GM18507 (cell line): ENCODE measurements at places on chromosomes 16 and 17.

DNA sequence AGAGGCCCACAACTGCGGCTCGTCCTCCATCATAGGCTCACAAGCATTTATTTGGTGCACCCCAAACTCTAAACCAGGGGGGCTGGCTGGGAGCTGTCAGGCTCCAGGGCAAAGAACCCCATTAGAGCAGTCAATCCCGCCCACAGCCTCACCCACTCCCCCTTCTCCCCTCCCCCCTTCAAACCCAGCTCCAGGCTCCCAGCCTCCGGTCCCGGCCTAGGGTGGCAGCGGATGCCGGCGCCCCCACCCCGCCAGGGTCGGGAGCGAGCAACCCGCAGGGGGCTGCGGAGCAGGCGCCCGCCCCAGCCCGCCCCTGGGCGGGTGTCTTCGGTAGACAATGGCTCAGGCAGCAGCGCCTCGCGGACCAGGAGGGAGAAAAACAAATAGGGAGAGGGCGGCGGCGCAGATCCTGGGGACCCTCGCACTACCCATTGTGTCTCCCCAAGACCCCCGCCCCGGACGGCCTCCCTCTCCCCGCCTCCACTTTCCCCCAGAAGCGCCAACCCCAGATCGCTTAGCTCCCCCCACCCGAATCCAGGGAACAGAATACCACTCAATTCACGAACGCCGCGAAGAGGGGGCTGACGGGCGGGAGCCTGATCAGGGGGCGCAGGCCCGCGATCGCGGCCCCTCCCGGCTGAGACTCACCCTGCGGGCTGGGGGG, 572 bp downstream of the FAM171A2 start:
- no peak for DNase-seq

DNA sequence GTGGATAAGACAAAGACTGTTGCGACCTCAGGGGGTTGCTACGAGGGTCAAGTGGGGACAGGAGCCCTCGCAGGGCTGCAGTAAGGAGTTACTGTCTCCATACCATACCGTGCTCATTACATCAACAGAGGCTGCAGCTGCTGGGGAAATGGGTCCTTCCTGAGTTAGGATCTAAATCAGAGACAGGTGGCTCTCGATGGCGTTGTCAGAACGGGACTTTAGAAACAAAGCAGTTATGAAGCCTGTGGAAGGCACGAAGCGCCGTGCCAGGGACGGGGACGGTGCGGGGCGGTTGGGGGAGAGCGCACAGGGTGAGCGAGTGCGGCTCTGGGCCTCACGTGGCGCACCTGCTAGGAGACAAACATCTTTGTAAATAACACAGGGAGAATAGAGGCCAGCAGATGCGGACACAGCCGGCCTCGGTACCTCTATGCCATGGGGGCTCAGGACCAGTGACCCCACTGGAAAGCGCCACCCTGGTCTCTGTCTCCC, 34.4 kb downstream of the ZCCHC14 start:
- DNase-seq: no peak

DNA sequence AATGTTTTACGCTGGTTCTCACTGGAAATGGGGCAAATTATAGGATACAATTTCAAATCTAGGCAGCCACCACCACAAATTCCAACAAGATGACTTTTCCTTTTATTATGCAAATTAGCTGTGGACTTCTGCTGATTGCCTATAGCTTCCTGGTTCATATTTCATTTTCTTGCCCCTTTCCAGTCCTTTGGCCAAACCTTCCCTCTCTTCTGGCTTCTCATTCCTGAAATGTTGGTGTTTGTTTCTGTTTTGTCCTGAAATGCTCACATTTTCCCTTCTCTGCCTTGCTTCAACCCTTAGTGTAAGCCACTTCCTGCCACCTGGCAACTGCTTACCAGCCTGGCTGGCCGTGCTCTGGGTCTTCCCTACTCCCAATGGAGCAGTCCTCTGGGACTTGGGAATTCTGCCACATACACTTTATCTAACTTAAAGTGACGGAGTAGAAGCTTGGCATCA, 14.0 kb downstream of the PRSS54 start:
- DNase-seq: no peak

GRCh38 chr16:22052980-22053379, 39.4 kb upstream of the VWA3A start:
- no peak for DNase-seq

GRCh38 chr16:82504836-82505235, 121.9 kb upstream of the CDH13 start:
- DNase-seq: no peak

DNA sequence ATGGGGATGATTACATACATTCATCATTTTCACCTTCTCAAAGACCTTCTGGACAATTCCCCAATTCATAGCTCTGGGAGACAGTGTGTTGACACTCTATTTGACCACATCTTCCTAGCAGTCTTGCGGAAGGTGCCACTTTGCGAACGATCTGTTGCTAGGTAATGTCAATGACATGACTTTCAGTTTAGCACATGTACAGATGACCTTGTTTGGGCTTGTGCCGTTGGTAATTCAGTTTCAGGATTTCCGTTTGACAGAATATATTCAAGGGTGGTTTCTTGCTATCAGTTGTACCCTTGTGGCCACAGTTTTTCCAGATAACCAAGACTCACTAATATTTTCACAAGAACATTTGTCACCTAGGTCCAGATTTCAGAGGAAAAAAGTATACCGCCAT, 478.2 kb downstream of the WWOX start:
- no peak for DNase-seq

- no peak for DNase-seq
Observed at GRCh38 chr17:35740997-35741931, 9.8 kb downstream of the RASL10B start.

- DNase-seq: no peak
Observed at GRCh38 chr16:7397901-7398300, 65.3 kb downstream of the RBFOX1 start.

GRCh38 chr16:11737713-11738112, 4.9 kb downstream of the TXNDC11 start:
- DNase-seq: no peak

DNA sequence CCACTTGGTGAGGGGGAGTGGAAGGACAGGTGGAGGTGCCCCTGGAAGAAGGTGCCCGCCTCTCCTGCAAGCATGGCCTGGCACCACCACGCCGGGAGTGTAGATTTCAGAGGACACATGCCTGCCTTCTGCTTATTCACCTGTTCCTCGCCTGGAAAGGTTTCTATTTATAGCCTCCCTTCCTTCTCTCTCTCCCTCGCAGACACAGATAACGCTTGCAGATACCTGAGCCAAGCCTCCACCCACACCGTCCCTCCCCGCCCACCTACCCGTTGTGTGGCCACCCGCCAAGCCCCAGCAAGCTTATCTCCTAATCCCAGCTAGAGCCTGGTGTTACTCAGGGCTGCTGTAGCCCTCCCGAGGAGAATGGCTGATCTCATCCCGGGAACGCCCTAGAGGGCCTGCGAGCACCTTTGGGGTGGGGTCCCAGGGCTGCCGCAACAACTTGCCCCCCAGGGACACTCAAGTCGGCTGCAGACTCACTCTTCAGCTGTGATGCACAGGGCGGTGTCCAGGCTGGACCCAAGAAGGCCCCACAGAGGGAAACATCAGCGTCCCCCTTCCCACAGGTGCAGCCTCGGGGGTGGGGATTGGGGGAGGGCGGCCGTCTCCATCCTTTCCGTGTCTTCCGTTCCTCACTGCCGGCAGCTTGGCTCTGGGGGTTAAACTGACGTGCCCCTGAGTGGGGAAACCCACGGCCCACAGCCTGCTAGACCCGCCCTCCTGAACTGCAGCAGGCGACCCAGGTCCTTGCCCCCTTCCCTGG, 1.9 kb upstream of the SNAI3 start:
- DNase-seq: no peak

DNA sequence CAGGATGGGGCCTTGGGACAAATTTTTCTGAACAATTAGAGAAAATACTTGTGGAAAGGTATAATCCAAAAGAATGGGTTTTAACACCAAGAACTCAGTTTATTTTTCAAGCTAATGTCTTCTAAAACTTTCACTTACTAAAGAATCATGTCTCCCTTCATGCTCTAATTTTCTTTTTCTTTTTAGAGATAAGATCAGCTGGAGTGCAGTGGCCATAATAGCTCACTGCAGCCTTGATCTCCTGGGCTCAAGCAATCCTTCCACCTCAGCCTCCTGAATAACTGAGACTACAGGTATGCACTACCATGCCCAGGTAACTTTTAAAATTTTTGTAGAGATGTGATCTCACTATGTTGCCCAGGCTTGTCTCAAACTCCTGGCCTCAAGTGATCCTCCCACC, 5.5 kb downstream of the OR4D1 start:
- no peak for DNase-seq

GRCh38 chr17:151886-152859, 14.8 kb downstream of the SCGB1C2 start:
- no peak for DNase-seq

DNA sequence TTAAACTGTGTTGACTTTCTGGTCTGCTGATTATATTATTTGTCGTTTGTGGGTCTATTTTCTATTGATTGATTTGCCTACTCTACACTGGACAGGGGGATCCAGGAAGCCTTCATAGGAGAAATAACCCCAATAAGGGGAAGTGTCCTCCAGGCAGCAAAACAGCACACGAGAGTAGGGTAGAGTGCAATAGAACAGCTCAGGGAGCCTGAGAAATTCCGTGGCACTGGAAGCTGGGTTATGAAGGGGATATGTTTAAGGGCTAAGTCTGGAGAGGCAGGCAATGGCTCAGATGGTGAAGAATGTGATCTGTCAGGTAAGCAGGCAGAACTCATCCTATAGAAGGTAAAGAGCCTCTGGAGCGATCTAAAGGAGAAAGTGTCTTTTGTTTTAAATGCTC, 20.9 kb downstream of the GP2 start:
- DNase-seq: no peak

- DNase-seq: no peak
Observed at GRCh38 chr17:79090443-79091225, 16.0 kb downstream of the ENGASE start.

GRCh38 chr16:66273644-66274334, 92.7 kb upstream of the CDH5 start:
- DNase-seq: no peak

GRCh38 chr16:87333101-87333500, 15.9 kb upstream of the C16orf95 start:
- DNase-seq: no peak

DNA sequence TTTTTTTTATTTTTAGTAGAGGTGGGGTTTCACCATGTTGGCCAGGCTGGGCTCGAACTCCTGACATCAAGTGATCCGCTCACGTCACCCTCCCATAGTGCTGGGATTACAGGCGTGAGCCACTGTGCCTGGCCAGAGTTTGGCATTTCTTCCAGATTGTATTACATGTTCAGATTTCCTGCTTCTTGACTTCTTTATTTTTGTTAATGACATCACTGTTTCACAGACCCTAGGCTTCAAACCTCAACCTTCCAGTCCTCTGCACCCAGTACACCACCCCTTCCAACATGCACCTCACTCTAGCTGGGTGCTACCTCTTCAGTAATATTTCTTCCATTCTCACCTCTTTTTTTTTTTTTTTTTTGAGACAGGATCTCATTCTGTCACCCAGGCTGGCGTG, 53.6 kb upstream of the ZFHX3 start:
- DNase-seq: no peak

DNA sequence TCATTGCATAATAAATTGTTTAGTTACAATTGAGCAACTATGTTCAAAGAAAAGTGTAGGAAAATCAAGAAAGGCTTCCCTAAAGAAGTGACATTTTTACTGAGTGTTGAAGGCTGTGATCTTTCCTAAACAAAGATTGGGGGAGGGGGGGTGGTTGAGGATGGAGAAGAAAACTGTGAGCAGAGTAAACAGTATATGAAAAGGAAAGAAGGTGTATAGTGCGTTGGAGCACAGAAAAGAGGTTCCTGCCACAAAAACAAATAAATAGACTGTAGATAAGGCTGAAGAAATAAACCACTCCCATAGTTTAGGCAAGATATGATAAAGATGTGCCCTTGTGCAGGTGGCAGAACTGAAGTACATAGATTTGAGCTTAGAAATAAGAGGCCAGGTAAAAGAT, 8.5 kb downstream of the ABCA10 start:
- no peak for DNase-seq

DNA sequence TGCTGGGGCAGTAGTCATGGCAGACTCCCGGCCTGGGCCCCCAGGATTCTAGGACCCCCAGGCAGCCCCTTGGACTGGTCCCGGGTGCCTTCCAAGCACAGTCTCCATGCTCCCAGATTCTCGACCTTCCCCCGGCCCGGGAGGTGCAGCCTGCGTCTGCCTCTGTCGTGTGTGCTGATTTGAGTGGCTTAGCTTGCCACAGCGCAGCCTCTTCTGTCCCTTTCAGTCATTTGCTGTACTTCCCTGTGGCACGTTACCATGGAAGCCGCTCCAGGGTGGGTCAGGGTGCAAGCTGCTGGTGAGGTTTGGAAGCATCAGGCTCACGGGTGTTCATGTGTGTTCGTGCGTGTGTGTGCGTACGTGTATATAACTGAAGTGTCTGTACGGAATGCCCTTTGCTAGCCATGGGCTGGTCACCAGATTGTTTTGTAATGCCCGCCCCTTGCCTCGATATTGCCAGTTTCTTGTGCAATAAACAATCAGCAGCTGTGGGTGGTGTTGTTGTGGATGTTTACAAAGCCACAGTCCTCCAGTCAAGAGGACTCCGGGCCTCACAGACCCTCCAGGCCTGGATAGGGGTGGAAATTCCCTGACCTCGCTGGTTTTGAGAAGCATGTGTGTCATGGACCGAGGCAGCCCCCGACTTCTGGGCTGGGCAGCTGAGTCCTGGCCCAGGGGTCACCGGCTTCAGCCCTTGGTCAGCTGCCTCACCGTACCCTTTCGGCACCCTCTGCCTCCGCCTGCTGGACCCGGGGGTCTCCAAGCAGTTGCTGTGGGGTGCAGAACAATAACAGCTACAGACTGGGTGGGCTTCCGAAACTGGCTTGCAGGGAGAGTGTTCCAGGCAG, 9.7 kb upstream of the CLEC18A start:
- no peak for DNase-seq

- DNase-seq: peak; percentile 28
Observed at GRCh38 chr16:17369421-17370222, 101.1 kb downstream of the XYLT1 start.

GRCh38 chr17:20896153-20896649, 146.6 kb downstream of the USP22 start:
- no peak for DNase-seq

DNA sequence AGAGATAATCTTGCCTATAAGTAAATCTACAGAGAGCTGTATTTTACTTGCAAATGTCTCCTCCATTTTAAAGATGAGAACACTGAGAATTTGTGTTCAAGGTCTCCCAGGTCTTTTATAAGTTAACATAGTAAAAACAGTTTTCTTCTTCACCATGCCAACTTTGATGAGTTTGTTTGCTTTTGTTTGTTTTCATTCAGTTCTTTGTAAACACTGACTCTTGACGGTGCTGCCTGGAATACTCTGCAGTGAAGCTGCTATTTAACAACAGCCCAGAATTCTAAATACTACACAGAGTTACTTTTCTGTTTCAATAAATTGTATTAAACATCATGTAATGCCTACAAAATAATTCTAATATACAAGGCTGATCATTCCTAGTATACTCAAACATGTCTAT, 41.4 kb upstream of the PITPNM3 start:
- DNase-seq: no peak

- no peak for DNase-seq
Observed at GRCh38 chr17:2635241-2635640, 41.8 kb downstream of the PAFAH1B1 start.
